ENCODE measurements at places on chromosomes 7 and 10.
A peak's percentile ranks its signal among the peaks of the same experiment; 100 is the strongest.

- DNase-seq = no peak
Measured at GRCh38 chr7:1086588-1087464, 1.1 kb upstream of the GPER1 start.

DNA sequence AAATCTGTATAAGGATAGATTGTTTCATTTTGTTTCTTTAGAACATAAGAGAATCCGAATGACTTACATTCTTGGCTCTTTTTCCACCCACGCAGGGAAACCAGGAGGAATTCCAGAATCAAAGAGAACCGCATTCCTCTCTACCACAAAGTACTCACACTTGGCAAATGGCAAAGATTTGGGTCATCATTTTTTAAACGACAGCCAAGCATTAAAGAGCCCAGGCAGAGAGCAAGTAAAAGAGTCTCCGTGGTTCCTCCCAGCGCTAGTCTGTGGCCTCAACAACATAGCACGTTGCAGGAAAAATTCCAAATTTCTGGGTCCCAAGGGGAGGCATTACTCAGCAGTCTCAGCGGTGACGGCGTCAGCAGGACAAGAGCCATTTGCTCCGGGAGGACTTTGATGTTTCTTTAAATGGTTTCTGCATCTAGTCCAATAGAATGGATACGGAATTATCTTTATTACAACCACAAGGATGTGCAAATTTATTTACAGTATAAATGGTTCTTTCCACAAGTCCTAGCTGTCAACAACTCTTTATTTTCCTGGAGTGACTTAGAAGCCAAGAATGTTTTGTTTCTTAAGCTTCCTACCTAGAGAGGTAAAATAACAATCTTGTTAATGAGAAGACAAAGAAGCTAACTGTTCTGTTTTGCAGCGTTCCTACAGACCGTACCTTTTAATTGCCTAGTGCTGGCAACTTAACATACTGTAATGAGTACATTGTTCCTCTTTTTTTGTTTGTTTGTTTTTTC lies 232.5 kb downstream of the SKIDA1 start:
- DNase-seq = peak; percentile 14

- DNase-seq = no peak
Measured at GRCh38 chr10:127984945-127985344, 78.0 kb downstream of the PTPRE start.

DNA sequence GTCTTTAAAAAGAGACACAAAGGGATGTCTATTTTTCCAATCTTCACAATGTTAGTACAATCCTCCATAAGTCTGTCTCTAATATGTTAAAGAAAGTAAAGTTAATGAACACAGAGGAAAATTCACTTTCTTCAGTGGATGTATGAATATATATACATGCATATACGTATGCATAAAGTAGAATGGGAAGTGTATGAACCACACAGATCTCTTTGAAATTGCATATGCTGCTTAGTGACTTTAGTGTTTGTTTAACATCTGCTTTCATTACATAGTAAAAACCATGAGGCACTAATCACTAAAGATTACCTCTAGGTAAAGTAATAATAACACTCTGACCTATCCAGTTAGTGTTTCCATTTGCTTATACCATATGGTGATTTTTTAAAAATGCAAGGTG lies 451.2 kb downstream of the SEMA3D start:
- no peak for DNase-seq

GRCh38 chr10:69504576-69505250 lies 53.4 kb downstream of the TSPAN15 start:
- no peak for DNase-seq

DNA sequence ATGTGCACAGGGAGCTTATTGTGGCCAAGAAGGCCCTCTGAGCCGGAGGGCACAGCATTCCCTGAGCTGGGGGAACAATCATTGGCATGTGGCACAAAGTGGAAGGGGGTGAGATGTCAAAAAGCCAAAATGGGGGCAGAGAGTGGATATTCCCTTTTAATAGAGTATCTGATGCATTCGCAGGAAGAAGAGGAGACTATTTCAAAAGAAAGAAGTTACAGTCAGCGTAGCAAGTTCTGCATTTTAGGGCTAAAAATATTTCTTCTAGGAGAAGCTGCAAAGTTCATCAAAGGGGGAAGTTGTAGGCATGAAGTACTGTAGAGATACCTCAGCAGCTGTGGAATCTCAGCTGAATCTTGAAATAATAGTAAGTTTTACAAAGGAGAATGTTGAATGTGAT lies 136.0 kb upstream of the WDR11 start:
- no peak for DNase-seq
